Non-pigmented ciliary epithelial cell (primary cell): ENCODE measurements at places on chromosomes 2 and 18.

DNA sequence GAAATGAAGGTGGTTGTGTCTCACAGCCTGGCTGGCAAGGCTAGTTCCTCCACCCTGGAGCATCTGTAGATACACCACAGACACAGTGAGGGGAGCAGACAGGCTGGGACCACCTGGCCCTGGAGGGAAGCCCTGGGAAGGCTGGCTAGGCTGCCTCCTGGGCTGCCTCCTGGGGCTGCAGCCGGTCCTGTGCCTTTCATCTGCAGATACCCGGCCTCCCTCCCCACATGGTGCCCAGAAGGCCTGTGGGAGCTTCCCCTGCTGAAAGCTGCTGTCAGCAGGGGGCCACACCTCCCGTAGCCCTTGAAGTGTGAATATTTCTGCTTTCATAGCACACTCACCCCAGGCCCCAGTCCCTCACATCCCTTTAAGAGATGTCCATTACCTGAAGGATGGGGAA, 37.6 kb downstream of the SDC1 start:
- DNase-seq, result no peak

DNA sequence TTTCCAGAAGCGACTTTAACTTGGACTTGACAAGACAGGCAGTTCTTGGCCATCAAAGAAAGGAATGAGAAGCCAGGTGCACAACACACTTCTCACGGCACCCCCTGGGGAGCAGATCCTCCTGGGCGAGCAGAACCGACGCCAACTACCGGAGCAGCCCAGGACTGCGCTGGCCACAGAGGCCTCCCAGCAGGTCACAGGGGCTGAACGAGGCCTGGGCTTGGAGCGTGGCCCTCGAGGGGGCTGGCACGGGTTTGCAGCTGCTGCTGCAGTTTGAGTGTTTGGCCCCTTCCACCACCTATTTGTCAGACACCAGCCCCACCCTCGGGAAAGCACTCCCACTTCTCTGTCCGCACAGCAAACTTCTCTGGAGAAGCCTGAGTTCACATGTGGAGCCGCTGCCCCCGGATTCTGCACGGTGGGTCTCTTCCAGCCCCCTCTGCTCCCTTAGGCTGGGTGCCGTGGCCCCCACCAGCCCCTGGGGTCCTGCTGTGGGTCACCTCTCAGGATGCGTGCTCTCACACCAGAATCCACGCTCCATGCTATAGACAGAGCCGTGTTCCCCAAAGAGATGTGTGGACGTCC, 306.7 kb upstream of the SALL3 start:
- no peak for DNase-seq

- no peak for DNase-seq
Measured at GRCh38 chr2:23859983-23860382, 66.9 kb downstream of the ATAD2B start.

GRCh38 chr18:10076502-10077030, 162.8 kb downstream of the VAPA start:
- DNase-seq, result no peak

GRCh38 chr18:45783097-45784075, 42.1 kb upstream of the SIGLEC15 start:
- DNase-seq, result no peak

- DNase-seq, result no peak
Measured at GRCh38 chr2:151640087-151640486, 94.2 kb downstream of the NEB start.

- DNase-seq, result no peak
Measured at GRCh38 chr2:237222178-237222577, 136.5 kb downstream of the COPS8 start.
